ENCODE measurements at places on chromosomes 5 and 9.

DNA sequence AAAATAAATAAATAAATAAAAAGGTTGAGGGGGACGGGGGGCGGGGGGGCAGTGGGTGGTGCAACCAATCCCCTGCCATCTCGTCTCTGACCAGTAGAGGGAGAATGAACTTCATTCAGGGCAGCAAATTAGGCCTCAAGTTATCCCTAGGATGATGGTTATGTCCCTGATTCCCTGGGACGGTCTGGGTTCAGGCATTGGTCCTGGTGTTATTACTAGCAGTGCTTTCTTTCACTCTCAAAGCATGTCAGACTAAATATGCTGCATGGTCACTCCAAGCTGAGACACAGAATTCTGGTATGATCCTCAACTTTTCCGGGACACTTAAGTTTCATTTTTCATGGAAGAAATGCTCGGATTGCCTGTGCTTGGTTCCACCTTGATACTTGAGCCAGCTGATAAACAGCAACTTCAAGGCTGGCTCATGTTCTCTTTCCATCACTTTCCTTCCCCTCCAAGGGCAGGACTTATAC lies 59.4 kb downstream of the DAP start:
- peak; percentile 18 for DNase-seq

- no peak for DNase-seq
Observed at GRCh38 chr9:28014212-28014611, 440.9 kb upstream of the C9orf72 start.

DNA sequence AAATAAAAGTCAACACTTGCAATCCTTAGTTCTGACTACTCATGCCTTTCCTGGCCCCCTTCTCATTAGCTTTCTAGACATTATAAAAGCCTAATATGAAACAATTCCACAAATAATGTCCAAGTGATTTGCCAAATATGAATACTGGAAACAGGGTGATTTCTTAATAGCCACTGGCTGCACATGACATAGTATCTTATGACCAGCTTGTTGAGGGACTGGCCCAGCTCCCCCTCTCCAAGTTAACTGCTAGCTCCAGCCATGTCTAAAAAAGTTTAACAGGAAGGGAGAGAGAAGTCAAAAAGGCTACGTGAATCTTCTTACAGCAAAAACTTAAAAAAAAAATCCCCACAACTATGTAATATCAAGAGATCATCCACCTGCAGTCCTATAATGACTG lies 1.5 kb downstream of the CERT1 start:
- peak; percentile 12 for DNase-seq

DNA sequence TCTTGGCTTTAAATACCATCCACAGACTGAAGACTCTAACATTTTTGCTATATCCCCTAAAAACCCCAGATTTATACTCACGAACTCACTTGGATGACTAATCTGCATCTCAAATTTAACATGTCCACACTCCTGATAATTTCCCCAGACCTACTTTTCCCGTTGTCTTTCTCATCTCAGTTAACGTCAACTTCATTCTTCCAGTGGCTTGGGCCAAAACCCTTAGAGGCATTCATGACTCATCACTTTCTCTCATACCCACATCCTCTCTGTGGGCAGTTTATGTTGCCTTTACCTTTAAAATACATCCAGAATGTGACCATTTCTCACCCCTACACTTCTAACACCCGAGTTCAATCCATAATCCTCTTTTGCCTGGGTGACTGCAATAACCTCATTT lies 96.7 kb downstream of the EDIL3 start:
- DNase-seq, result no peak

DNA sequence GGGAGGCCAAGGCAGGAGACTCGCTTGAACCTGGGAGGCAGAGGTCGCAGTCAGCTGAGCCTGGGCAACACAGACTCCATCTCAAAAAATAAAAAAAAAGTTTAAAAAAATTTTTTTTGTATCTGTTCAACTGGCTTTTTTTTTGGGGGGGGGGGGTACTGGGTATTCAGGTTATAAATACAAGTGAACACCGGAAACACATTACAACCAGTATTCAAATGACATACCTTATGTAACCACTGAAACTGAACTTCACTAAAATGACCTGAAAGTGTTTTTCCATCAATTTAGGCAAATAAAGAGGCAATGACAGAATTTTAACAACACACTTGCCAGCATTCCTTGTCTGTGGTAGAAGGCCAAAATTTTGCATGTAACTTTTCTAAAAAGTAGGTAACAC lies 33.5 kb downstream of the STRBP start:
- no peak for DNase-seq

- DNase-seq, result peak; percentile 22
Observed at GRCh38 chr5:74762599-74762998, 4.3 kb downstream of the GFM2 start.

DNA sequence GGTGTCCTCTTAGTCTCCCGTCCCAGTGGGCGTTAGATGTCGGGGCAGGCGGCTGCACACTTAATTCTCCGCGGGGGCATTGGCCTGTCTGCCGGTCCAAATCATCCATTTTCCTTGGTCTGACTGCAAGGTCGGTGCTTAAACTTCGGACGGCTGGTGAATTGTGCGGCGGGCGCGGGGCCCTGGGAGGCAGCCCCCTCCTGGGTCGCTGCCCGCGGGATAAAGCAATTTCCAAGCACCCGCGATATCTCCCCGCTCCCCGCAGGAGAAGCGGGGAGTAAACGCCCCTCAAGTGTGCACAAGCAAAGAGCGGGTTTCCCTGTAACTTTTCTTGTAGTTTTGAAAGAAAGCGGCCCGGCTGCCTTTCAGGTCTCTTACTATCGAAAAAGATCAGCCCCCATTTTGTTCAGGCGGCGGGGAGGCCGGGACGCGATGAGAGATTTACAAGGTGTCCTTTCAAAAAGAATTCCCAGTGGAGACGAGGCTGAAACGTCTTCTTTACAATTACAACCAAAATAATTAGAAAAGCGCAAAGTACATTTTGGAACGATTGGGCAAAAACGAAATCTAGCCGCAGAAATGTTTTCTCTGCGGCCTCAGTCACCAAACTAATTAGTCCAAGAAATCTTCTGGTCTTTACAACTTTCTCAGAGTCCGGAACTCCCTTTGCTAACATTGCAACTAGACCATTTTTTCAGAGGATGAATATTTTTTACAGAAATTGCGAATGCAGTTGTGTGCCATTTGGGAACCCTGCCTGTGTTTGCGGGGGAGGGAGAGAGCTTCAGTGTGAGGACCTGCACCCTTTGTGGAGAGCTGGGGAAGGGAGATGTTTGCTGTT lies 1.8 kb downstream of the IRX1 start:
- DNase-seq, result no peak

GRCh38 chr9:133112663-133113026 lies 8.4 kb downstream of the RALGDS start:
- no peak for DNase-seq

DNA sequence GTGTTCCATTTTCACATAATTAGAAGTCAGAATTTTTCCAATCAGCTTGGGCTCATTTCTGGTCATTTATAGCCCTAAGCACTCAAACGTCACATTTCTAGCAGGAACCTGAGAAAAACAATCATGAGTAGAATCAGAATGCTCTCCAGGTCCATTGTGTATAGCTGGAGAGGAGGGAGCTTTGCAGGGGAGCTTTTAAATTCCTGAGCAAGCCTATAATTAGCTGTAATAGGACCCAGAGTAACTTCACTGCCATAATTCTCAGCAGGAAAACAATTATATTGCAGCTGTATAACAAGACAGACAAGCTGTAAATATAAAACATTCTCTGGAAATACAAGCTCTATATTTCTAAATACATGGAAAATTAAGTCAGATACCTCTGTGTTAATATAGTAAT lies 637.6 kb upstream of the SGCD start:
- no peak for DNase-seq

GRCh38 chr9:109590966-109591365 lies 92.9 kb upstream of the PTPN3 start:
- no peak for DNase-seq

DNA sequence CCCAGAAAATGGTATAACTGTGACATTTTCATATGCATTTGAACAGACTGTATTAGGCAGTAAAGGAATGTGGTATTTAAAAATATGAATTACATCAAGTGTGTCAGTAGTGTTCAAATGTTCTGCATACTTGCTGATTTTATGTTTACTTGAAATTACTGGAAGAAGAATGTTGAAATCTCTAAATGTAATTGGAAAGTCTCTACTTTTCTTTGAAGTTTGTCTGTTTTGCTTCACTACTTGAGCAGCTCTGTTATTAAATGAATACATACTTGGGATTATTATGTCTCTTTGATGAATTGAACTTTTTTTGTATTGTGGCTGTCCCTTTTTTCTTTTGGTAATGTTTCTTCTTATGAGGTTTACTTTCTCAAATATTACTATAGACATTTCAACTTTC lies 205.6 kb downstream of the TAF11L14 start:
- DNase-seq, result no peak

Measured in HepG2 (cell line).